ENCODE measurements at places on chromosomes 16 and 17. TPM values are rescaled to one million over a fixed set of nuclear protein-coding genes. Genes with fewer than 3 reads are reported as not detected.

- peak; percentile 86 for DNase-seq
Observed at GRCh38 chr17:48564188-48565021, 13.7 kb downstream of the HOXB4 start.

DNA sequence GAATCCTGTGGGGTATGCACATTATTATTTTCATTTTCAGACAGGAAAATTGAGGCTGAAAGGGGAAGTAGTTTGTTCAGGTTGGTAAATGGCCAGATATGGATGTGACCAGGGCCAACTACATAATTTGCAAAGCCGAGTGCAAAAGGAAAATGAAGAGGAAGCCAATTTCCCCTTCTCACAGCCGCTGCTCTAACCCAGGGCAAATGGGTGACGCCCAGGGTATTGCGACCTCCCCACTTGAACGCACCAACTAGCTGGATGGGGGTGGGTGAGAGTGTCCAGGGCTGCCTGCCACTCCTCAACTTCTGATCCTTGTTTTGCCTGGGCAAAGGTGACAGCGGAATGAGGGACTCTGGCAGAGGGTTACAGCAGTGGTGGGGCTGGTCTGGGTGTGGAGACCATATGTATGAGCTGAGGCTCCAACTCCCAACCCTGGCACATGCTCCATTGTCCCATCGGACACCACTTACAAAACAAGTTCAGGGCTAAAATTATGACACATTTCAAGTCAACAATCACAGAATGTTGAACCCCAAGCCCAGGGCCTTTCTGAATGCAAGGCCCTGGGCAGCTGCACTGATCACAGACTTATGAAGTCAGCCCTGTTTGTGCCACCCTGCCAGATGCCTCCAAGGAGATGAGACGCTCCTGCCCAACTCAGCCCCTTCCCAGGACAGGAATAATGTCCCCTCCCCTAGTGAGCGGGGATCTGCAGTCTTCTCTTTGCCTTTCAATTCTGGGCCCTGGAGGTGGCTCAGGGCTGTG, 1.7 kb downstream of the ANKRD40CL start:
- DNase-seq: no peak

Gene IRX6
- 6.8 TPM for total RNA-seq

DNA sequence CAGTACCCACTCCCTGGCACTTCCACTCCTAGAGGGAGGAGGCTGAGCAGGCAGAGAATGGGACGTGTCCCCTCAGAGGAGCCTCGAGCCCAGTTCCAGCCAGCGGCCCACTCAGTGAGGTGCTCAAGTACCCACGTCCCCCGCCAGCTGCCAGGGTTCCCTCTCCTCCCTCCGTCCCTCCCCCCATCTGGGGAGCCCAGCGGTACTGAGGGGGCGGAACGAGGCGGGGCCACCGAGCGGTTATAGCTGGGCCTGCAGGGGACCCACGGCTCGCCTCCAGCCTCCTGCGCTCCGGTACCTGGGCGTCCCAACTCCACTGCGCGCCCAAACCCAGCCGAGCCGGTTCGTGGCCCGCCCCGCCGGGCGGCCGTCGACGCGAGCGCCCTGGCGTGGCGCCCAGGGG, at the start of gene NPW:
TSS of gene NPW (plus strand) at position 268 of the 403 bp plus-strand sequence.
- DNase-seq: no peak

DNA sequence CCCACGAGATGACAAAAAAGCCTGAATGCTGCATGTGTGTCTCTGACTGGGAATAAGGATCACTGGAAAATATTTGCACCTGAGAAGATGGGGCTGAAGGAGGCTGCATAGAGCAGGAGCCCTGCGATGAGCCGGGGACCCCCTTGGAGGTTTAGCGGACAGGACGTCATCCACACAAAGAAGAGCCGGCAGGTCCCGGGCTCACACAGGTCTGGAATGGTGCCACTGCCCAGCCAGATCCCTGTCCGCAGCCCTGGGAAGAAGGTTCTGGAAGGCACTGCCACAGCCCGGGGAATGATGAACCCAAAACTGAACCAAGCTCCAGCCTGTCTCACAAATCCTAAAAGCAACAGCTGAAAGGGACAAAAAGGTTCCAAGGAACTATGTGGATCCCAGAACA, 101.8 kb downstream of the ANKRD11 start:
- DNase-seq: no peak

Gene HIC1
- 11.5 TPM for total RNA-seq

Gene SLC7A6
- total RNA-seq: 109 TPM

Gene ITGAD
- total RNA-seq: 0.15 TPM

DNA sequence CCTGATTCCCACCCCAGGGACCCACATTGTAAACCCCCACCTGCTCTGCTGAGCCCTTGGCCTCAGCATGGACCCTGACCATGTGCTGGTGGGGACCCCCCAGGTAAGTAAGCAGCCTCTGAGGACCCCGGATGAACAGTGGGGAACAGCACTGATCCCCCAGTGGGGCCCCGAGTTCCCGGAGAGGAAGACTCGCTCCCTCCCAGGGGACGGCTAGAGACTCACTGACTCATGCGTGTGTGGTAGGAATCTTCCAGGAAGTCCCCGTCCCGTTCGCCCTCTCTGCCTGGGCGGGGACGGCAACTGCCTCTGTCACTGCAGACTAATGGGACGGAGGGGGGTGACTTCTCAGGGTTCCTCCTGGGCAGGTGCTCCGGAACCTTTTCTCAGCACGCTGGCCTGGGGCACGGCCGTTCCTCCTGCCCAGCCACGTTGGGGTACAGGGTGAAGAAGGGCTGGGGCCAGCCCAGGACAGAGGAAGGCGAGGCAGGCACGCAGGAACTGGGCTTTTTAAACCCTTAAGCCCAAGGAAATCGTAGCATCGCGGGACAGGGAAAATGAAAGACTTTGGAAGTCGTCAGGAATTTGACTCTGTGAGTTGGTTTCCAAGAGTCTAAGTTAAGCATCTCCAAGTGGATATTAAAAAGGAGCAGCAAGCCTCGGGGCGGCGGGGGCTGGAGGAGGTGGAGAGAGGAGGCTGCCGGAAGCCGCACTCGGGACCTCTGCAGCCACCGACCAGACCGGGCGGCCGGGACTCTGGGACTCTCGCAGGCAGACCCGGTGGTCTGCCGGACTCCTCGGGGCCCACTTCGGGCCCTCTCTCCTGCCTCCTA, 178.7 kb downstream of the SEC14L1 start:
- DNase-seq: peak; percentile 86

- no peak for DNase-seq
Observed at GRCh38 chr17:37764383-37764782, 19.5 kb upstream of the HNF1B start.

- DNase-seq: no peak
Observed at GRCh38 chr17:32318071-32318470, 23.9 kb downstream of the C17orf75 start.

DNA sequence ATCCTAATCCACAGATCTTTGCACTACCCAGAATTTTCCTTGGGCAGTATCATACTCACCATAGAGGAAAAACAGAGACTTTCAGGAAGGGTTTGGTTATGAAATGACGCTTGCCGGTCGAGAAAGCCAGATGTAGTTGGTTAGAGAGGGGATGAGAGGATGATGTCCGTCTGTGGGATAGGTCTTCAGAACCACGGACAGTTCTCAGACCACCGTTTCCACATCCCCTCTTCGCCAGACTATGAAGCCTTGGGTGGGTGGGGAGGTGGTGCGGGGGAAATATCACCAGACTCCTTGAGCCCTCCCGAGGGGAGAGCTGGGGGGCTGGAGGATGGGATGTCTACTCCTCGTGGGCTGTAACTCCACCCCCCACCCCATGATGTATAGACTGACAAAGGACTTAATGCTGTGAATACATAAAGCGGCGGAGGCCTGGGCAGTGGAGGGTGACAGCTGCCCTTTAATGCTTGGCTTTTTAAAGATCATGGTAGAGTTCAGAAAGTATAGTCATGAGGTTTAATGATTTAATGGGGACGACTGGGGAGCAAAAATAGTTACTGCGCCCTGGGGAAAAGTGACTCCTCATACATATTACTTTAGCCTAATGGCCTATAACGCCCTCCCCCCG, 96.6 kb downstream of the MRM1 start:
- DNase-seq: no peak

DNA sequence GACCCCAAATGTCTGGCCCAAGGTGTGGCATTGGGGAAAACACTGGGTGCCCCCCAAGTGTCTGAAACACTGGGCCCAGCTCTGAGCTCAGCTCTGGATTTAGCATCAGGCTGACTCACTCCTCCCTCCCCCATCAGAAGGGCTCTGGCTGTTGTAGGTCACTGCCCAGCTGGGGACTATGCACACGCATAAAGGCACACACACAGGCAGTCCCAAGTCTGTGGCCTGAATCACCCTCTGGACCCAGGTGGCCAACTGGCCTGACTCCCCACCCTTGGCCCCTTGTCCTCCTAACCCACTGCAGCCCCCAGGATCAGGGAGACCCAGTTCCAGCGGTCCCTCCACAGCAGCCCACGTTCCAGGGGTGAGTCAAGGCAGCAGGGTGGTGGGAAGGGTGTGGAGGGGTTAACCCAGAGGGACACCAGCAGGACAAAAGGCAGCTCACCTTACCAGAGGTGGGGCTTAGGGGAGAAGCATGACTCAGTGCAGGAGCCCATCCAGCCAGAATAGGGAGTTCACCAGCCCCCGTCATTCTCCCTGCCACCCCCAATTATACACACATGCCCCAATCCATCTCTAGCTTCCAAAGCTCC, 47.0 kb downstream of the MYO18A start:
- DNase-seq: no peak

GRCh38 chr16:10849736-10850477, 27.1 kb upstream of the CIITA start:
- DNase-seq: no peak

Gene ITGAX
- 268 TPM for total RNA-seq

DNA sequence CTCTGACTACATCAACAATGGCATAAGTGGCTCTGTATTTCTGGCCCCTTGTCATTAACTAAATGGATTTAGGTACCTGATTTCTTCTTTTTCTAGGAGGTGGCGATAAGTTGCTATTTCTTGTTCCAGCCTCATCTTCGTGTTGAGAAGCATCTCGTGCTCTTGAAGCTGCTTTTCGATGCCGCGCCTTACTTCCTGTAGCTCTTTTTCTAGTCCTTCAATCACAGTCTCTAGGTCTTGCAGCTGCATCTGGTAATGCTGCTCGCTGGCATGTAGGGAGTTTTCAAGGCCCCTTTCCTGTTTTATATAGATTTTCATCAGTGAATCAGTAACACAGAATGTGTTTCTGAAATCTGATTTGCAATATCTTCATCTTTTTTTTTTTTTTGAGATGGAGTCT, 5.1 kb downstream of the KRT222 start:
- DNase-seq: no peak

DNA sequence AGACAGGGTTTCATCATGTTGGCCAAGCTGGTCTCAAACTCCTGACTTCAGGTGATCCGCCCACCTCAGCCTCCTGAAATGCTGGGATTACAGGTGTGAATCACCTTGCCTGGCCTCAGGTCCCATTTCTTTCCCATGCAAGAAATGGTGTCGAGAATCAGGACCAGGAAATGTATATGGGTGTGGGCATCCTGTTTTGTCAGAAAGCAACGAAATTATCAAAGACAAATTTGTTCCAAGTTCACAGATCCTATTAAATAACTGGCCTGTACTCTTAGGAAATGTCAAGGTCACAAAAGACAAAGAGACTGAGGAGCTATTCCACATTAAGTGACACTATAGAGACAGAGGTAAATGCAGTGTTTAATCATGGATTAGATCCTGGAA, 17.1 kb upstream of the ST6GALNAC1 start:
- no peak for DNase-seq

DNA sequence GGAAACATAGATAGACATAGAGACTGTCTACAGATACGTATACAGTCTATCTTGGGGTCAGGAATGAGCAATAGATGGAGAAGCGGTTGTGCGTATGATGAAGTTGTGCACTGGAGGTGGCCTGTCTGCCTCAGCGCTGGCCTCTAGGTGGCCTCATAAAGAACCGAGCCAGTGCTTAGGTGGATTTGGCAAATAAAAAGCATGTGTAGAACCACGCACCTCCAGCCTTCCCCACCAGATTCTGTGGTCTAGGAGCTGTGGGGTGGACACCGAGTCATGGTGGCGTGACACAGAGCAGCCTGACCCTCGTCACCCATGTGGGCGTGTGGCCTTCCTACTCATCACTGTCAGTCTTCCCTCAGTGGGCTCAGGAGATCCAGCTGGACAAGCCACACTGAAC, 34.0 kb downstream of the PGS1 start:
- DNase-seq: no peak

- DNase-seq: no peak
Observed at GRCh38 chr16:20336955-20337354, 9.6 kb upstream of the GP2 start.

Gene RNFT1
- 40.3 TPM for total RNA-seq

DNA sequence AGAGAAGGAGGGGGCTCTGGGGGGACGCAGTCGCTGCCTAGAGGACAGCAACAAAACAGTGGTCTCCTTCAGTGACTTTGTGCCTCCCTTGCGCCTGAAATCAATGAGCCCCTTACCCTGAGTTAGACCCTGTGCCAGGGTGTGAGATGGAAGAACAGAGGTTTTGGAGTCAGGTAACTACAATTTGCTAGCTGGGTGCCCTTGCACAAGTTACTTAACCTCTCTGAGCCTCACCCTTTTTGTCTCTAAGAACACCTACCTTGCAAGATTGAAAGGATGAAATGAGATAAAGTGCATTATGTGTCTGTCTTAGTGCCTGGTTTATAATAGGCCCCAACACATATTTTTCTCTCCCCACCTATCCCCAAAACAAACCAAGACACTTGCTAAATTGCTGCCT, 9.9 kb downstream of the RND2 start:
- no peak for DNase-seq

GRCh38 chr17:32940706-32941390, 12.9 kb downstream of the TMEM98 start:
- DNase-seq: no peak

- no peak for DNase-seq
Observed at GRCh38 chr16:35188288-35189155, 1729.1 kb downstream of the TP53TG3F start.

DNA sequence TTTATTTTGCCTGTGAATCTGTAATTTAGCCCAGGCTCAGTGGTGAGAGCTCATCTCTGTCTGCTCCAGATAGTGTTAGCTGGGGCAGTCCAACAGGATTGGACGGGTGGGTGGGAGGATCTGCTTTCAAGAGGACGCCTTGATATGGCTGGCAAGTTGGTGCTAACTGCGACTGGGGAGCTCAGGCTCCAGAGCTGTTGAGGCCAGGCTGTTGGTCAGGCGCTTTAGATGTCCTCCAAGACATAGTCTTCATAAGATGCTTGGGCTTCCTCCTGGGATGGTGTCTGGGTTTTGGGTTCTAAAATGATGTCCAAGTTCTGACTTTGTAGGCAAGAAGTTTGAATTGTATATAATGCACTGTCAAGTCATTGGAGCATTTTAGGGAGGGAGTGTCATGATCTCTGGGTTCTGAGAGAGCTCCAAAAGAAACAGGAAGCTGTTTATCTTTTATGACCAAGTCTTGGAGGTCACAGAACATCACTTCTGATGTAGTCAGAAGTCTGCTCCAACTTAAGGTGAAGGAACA, 12.8 kb upstream of the PCTP start:
- no peak for DNase-seq

Gene ARHGAP44
- total RNA-seq: 36.3 TPM

- no peak for DNase-seq
Observed at GRCh38 chr17:14052886-14053615, 16.3 kb upstream of the COX10 start.

Gene HSD17B1
- 1.7 TPM for total RNA-seq

DNA sequence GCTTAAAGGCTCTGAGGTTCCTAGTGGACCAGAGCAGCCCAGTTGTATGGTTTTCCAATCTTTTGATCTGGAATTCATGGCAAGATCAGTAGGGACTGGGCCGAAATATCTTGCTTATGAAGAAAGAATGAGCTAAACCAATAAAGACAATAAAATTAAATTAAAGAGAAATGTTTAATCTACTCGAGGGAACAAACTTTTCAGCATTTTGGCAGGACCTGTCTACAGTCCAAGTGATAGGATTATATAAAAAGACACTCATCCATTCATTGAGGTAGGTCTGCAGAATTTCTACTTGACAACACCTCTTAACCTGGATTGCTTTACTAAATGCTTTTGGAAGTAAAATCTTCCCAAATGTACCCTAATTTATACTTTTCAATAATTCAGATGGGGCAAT, 113.6 kb downstream of the AXIN2 start:
- DNase-seq: no peak

Measured in upper lobe of left lung (tissue), 6 donors.